Activated CD4-positive, alpha-beta T cell treated with anti-CD3 and anti-CD28 coated beads, Interleukin-2, amount 50 U/mL, for 16 hours (primary cell): ENCODE measurements at places on chromosomes 2 and 18.

GRCh38 chr2:236673823-236674185 lies 104.2 kb downstream of the ACKR3 start:
- no peak for DNase-seq

DNA sequence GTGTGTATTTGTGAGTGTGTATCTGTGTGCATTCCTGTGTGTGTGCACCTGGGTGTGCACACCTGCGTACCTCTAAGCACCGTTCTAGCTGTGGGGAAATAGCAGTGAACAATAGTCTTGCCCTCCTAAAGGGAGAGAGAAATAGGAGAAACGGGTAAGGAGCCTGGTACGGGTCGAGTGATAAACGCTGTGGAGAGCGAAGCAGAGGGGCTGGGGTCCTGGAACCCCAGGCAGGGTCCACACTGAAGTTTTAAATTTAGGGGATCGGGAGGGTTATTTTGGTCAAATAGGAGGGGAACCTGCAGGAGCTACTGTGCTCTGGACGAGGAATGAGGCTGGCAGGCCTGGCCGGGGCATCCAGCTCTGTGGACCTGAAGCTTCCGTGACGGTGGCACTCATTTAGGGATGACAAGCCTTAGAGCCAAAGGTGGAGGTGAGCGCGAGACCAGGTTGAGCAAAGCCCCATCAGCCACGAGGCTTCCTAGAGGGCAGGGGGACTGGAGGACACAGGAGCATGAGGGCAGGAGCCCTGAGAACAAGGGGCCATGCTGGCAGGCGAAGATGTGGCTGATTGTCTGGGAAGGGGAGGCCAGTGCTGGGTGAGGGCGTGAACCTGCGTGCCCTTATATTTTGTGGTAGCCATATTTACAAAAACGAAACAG lies 188.0 kb downstream of the RTP5 start:
- no peak for DNase-seq

- DNase-seq = no peak
Measured at GRCh38 chr18:32753656-32754260, 19.1 kb downstream of the KLHL14 start.

DNA sequence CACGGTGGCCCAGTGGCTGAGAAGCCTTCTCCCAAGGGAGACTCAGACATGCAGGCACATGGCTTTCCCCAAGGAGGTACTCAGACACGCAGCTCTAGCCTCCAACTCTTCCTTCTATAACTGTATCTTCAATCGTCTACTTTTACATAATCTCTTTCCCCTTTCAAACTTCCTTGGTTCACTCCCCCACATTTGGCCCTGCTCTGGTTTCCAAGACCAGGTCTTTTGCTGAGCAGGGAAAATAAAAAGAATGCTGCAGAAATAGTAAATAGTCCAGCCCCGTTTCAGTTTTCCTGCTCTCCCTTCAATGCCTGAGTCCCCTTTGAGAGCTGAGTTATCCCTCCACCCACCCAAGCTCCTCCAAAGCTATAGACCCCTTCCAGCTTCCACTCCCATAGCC lies 635.0 kb downstream of the ARHGAP15 start:
- no peak for DNase-seq

DNA sequence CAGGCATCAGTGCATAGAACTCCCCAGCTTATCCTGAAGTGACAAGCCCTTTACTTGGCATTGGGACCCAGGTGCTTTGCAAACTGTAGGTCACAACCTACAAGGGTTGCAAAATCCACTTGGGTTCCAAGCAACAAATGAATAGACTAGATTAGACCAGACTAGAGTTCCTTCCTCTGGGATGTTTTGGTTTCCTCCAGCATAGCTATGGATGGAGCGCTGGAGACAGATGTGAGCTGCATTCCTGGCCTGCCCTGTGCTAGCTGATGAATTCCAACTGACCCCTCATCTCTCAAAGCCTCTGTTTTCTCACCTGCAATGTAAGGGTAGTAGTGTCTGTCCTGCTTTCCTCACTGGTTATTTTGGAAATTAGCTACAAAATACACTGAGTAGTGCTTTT lies 86.2 kb downstream of the NPAS2 start:
- DNase-seq = no peak

DNA sequence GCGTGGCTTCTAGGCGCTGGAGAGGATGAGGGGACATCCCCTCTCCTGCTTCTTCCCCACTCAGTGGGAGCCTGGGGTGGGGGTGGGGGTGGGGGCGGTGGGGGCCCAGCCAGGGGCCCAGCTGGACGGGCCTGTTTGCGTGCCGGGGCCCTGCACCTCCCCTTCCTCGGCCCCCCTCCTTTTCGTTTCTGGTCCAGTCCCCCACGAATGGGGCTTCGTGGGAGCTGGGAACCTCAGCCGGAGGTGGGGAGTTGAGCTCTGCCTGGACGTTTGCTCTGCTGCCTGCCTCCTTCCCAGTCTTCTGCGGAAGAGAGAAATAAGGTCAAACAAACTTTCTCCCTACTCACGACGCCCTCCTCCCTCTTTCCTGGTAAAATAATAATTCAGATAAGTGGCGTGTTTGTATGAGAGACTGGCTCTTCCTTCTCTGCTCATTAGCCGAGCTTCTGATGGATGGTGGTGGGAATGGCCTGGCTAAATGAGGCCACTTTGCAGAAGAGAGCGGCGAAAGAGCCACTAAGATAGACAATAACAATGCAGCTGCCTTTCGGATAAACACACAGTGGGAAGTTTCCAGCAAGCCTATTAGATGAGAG lies 782 bp downstream of the MTA3 start:
- no peak for DNase-seq

DNA sequence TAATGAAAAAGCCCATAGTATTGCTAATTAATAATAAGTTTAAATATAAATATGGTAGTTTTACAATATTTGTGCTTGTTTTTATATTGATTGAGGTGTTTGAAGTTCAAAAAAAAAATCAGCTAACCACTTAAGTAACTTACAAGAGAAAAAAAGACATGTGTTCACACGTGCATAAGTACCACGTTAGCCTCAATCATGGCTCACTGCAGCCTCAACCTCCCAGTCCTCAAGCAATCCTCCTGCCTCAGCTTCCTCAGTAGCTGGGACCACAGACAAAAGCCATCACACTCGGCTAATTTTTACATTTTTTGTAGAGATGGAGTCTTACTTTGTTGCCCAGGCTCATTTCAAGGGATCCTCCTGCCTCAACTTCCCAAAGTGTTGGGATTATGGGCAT lies 19.4 kb downstream of the MGAT4A start:
- DNase-seq = no peak

GRCh38 chr2:26843041-26843440 lies 4.9 kb upstream of the DPYSL5 start:
- no peak for DNase-seq
